ENCODE measurements at places on chromosomes 3 and 15. TPM values are rescaled to one million over a fixed set of nuclear protein-coding genes. Genes with fewer than 3 reads are reported as not detected.
A peak's percentile ranks its signal among the peaks of the same experiment; 100 is the strongest.

DNA sequence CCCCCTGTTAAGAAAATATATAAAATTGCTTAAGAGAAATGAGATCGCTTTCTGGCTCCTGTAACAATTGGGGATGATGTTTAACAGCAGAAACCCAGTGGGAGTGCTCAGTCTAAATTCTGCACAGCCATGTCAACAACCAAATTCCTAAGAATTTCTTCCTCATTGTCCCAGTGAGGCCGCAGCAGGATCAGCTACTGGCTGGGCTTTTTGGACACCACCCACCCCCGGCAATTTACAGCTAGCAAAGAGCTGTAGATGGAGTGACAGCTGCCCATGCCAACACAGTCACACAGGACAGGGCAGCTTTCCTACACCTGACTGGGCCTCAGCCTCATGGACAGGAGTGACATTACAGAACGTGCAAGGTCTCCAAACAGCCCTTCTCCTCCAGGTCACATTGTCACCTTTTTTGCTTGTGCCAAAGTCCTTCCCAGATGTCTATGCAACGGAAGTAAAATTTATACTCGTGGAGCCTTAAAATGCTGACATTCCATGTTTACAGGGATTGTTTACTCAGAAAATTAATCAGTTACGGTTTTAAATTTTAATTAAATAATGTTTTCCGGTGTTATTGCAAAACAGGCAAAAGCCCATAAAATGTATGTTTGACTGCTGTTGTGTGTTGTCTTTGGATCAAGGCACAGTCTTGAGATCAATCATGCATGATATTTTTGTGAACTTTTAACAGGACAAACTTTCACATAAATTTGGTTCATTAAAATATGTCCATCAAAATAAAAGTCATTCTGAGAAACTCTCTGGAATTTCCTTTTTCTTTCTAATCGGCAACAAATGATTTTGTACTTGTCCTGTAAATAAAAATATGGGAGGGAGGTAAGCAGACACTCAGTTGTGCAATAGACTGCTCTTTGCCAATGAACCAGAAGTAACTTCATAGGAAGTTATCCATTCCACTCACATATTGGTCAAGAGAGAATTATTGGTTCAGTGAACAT is 943.2 kb downstream of the MCTP2 start:
- H3K4me3 ChIP-seq, result no peak overlapping the region
- no peak for DNase-seq
- no peak overlapping the region for H3K27ac ChIP-seq
- no peaks in the 10 kb centered on the region for H3K4me1 ChIP-seq
- H3K27me3 ChIP-seq, result peaks cover 2% of the 10 kb centered on the region

DNA sequence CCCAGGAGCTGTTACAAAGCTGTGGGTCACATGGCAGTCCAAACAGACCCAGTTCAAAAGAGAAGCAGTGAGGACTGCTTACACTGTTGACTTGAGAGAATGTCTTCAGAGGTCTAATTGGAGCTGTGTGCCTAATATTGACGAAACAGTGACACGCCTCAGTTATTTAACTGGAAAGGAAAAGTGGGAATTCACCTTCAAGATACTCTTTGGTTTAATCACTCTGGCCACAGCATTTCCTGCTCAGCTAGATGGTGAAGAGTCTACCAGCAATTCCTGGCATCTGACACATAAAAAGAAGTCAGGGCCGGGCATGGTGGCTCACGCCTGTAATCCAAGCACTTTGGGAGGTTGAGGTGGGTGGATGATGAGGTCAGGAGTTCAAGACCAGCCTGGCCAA is 326.4 kb downstream of the SV2B start:
- no peak overlapping the region for H3K27ac ChIP-seq
- no peaks in the 10 kb centered on the region for H3K36me3 ChIP-seq
- H3K27me3 ChIP-seq, result peaks cover 6% of the 10 kb centered on the region
- no peaks in the 10 kb centered on the region for H3K4me1 ChIP-seq
- H3K4me3 ChIP-seq, result no peak overlapping the region

DNA sequence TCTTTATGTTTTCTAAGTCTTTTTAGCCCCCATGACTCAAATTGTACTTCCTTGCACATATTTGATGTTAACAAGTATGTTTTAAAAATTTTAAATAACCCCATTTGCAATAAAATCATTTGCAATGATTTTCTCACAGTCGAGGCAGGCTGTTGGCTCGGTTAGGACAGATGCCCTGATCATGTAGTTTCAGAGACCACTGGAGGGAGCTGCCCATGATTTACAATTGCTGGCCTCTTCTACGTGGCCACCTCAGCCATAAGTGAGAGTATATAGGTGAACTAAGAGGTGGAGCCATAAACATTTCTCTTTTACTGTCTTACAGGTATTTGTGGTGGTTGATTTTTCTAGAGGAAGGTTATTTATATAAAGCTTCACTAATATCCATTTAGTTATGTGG is 1.7 kb downstream of the DTWD1 start:
- peak overlapping the region; percentile 28 for H3K4me3 ChIP-seq
- H3K27me3 ChIP-seq, result peaks cover under 1% of the 10 kb centered on the region
- no peak overlapping the region for H3K27ac ChIP-seq

The PPP1R14D gene
- not detected for total RNA-seq

The AMT gene
- 12.4 TPM for total RNA-seq

The PLSCR4 gene
- total RNA-seq, result not detected

DNA sequence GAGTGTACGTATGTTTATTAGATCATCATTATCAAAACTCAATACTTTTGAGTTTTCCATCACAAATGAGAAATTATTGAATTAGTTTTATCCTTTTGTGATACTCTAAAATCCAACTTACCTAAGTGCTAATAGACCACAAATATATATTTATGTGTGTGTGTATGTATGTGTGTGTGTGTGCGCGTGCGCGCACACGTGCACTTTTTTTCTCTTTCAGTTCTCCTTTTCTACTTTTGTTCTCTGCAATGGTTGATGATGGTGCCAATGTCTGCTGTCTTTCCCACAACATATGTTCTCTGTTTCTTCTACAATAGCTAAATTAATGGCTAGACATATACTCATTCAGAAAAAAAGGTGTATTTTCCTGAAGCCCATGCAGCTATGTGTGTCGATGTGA is 571.6 kb upstream of the ARPP21 start:
- H3K36me3 ChIP-seq, result no peaks in the 10 kb centered on the region
- no peak overlapping the region for H3K4me3 ChIP-seq
- no peak overlapping the region for H3K27ac ChIP-seq
- DNase-seq, result no peak

The ZBBX gene
- total RNA-seq, result 1.4 TPM

DNA sequence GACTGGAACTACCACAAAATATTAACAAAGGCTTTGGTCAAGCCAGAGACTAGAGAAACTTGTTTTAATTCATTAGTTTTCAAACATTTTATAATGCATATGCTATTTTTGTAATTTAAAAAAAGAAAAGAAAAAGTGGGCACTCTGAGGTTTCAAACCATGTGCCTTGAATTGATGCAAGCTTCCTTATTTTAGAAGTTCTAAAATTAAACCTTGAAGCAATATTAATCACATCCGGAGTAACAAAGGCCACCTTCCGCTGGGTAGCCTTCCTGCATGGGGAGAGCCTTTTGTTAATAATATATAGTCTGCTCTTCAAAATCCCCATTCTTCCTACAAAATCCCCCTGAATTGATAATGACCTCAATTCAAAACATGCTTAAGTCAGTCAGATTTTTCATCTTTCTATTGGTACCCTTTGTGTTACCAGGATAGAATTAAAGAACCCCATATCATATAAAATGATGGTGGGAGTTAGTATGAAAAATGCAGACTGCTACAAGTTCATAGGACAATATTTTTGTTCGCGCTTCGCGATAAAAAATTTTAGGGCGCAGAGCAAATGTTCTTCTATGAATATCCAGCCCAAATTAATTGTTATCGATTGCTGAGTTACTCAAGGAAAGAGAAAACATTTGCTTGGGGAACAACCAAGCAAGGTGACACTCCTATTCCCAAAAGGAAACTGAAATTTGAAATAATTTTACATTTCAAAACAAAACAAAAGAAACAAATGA is 30.6 kb downstream of the LDHAL6B start:
- no peak for DNase-seq
- no peaks in the 10 kb centered on the region for H3K36me3 ChIP-seq
- peaks cover 5% of the 10 kb centered on the region for H3K4me1 ChIP-seq
- H3K4me3 ChIP-seq, result no peak overlapping the region

The LMCD1 gene
- total RNA-seq, result 1.3 TPM

The CD276 gene
- total RNA-seq, result 192 TPM

GRCh38 chr3:37074178-37074577 is 80.9 kb downstream of the MLH1 start:
- DNase-seq, result no peak
- H3K36me3 ChIP-seq, result no peaks in the 10 kb centered on the region
- H3K4me1 ChIP-seq, result no peaks in the 10 kb centered on the region
- no peaks in the 10 kb centered on the region for H3K27me3 ChIP-seq

DNA sequence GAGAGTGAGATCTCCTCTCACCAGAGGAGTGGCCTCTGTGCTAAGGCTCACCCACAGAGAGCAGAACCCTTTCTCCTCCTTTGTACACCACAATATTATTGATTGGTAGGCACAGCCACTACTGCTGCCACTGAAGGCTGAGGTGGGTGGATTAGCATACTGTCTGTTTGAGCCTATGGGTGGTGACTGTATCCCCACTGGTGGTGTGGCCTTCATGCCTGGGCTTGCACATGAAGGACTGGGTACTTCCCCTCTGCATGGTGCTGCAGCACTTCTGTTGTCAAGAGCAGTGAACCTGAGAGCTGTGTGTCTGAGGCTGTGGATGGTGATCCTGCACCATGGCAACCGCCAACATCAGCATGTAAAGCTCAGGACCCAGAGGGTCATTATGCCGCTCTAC is 35.7 kb upstream of the NECTIN3 start:
- H3K4me1 ChIP-seq, result no peaks in the 10 kb centered on the region
- no peak for DNase-seq
- H3K36me3 ChIP-seq, result peaks cover 26% of the 10 kb centered on the region
- H3K4me3 ChIP-seq, result no peak overlapping the region
- no peaks in the 10 kb centered on the region for H3K27me3 ChIP-seq
- H3K27ac ChIP-seq, result no peak overlapping the region

All from glutamatergic neuron (in vitro differentiated cells).